ENCODE measurements at places on chromosomes 1 and 21. TPM values are rescaled to one million over a fixed set of nuclear protein-coding genes. Genes with fewer than 3 reads are reported as not detected.

- DNase-seq = no peak
Observed at GRCh38 chr1:90831910-90832309, 114.8 kb upstream of the BARHL2 start.

- no peak for DNase-seq
Observed at GRCh38 chr1:53763911-53764310, 24.9 kb upstream of the GLIS1 start.

DNA sequence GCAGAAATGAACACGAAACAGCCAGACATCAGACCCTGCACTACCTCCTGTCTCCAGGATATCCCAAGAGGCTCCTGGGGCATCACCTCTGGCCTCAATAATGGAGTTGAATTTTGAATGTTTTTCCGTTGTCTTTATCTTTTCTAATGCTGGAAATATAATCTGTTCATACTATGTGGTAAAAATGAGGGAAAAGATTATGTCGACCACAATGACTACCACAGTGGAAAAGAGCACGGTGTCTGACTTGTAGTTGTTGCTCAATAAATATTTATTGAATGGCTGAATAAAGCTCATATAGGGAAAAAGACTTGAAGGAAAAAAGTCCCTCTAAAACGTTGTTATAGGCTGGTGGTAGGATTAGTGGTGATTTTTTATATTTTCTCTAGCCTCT lies 44.6 kb upstream of the ROR1 start:
- DNase-seq = no peak

The TTC39A gene
- total RNA-seq = 28.0 TPM

GRCh38 chr1:17729248-17729647 lies 25.9 kb upstream of the ACTL8 start:
- no peak for DNase-seq

GRCh38 chr1:64388336-64388735 lies 81.6 kb upstream of the CACHD1 start:
- no peak for DNase-seq
